ENCODE measurements at places on chromosomes 3 and 15.

GRCh38 chr15:85759376-85759775 lies 35.3 kb downstream of the KLHL25 start:
- DNase-seq, result no peak

DNA sequence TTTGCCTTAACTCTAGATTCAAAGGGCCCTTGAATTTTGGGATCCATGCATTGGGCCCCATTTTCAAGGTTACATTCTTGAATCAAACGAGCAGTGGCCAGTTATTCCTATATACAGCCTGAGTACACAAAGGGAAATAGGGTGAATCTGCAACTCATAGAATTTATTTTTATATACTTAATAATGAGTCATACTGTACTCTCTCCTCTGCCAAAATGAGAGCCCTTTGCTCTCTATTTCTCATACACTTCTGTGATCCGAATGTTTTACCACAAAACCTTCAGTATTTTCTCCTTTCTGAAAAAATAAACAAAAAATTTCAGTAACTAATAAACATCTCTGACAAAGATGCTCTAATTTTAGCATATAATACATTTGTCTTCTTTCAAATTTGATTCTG lies 116.7 kb downstream of the SERPINI1 start:
- no peak for DNase-seq

DNA sequence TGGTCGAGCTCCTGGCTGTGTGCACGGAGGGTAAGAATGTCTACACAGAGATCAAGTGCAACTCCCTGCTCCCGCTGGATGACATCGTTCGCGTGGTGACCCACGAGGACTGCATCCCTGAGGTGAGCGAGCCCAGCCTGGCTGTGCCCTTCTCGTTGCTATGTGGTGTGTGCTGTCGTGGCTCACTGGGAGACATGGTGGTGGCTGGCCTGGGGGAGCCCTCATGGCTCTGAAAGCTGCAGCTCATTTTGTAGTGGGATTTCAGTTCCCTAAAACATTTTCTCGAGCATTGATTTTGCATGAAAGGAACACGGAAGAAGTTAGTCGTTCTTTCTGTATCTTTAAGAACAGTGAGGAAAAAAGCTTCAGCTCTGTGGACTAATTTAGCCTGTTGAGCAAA lies 200.5 kb downstream of the ITPR1 start:
- DNase-seq, result no peak

DNA sequence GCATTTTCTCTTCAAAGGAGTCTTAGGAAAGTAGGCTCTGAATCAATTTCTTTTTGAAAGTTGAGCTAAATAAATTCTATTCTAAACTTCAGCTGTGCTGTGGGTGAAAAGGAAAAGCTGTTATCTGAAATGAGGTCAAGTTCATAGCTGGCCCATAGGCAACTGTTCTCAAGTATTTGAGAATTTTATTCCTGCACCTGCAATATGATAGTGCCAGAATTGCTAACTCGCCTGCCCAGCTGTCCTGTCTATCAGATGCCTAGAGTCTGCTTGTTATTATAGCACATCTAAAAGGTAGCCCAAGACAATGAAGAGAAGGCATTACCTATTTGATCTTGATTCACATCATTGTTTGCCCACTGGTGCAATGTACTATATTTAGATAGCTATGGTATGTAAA lies 798.7 kb downstream of the DIPK2A start:
- DNase-seq, result no peak
